Eye (tissue), 1 donor: ENCODE measurements at places on chromosomes 2 and 18.

GRCh38 chr18:57428221-57429150 is 6.7 kb upstream of the ONECUT2 start:
- peak; percentile 69 for DNase-seq

DNA sequence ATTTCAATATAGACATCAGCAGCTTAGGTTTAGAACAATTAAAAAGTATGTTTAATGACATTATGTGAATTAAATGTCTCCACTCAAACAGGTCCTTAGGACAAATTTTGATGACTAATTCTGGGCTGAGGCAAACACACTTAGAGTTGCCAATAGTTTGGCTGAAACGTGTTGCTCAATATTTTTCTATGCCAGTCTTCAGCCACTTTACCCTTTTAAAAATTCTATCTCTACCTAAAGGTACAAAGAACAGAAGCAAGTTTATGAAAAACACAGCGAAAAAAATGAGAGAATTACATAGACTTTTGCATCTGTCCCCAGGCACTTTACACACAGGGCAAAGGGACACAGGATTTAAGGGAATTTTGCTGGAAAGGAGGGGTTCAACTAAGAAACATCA is 4.5 kb downstream of the IDH1 start:
- DNase-seq: no peak

DNA sequence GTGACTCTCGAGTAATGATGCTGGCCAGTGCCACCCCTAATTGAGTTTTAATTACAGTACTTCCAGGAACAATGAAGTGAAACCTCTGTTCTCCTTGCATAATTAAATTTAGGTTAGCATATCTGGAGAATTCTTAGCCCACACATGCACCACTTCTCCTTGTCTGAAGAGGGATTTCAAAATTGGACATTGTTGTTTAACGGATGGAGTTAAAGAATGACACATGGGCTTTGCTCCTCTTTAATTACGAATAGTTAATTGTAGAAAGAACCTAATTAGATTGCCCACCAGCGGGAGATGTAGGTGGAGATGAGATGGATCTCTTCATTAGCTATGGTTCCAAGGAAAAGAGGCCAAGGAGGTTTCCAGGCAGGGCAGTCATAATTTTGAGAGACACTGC is 33.1 kb upstream of the EN1 start:
- no peak for DNase-seq

- no peak for DNase-seq
Measured at GRCh38 chr18:26103579-26103978, 13.2 kb upstream of the SS18 start.

DNA sequence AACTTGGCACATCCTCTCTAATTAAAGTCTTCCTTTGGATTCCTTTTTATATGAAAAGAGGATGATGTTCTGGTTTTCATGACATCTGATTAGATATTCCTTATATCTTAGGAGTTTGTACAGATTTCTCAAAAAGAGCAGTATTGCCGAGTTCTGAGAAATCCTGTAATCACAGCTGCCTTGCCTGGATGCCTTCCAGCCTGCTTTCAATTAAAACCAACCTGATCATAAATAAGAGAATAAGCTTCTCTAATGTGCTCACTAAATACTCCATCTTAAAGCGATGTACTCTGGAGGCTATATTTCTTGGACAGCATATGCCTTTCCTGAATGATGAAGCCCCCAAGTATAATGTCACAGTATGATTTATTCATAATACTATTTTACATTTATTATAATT is 1203.8 kb upstream of the PIK3C3 start:
- no peak for DNase-seq

DNA sequence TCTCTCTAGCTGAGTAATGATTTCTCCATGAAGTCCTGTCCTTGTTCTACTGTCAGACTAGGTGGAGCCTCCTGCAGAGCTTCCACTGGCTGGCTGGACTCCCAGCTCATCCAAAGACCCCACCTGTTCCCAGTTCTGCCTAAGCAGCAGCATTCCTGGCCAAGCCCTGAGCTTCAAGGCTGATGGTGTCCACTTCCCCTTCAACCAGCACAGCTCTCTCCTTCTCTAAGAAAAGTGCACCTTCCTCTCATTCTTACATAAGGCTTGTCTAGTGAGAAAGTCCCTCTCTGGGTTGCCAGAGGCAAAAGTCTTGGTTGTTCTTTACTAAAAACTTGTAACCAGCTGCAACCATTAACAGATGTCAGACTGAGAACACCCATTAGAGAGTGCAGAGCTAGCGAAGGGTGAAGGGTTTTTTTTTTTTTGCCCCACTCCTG is 58.9 kb downstream of the CXCR4 start:
- DNase-seq: peak; percentile 13

GRCh38 chr2:141041281-141041680 is 1089.5 kb downstream of the LRP1B start:
- no peak for DNase-seq

- DNase-seq: no peak
Measured at GRCh38 chr2:226971770-226972169, 135.9 kb downstream of the RHBDD1 start.

DNA sequence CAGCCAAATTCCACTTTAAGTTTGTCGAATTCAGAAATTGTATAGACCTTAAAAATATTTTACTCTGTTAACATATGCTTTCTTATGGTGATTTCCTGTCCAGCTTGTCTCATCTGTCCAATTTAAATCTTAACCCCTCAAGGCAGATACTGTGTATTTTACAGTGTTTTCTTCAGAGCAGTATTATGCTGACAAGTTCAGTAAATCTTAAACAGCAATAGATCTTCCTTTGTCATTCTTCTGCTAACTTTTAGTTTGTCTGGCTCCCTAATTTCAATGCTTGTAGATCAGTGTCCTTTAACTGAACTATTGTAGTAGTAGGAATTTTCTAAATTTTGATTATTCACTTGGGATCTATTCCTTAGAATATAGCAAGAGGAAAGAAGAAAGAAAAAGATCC is 52.8 kb upstream of the MEIS1 start:
- DNase-seq: no peak

DNA sequence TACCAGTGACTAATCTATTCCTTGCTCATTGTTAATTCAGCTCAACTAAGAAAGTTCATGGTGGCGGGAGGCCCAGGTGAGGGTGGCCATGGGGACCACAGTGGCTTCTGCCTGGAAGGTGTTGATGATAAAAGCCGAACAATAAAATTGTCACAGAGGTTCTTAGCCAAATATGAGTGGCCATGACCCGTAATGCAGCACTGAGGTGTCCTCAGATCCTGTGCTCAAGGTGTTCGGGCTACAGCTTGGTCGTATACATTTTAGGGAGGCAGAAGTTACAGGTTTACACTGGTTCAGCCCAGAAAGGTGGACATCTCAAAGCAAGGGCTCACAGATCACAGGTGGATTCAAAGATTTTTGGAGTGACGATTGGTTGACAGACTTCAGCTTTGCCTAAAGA is 98.5 kb upstream of the SNTG2 start:
- DNase-seq: no peak

GRCh38 chr2:162221064-162221463 is 22.2 kb downstream of the FAP start:
- DNase-seq: no peak

DNA sequence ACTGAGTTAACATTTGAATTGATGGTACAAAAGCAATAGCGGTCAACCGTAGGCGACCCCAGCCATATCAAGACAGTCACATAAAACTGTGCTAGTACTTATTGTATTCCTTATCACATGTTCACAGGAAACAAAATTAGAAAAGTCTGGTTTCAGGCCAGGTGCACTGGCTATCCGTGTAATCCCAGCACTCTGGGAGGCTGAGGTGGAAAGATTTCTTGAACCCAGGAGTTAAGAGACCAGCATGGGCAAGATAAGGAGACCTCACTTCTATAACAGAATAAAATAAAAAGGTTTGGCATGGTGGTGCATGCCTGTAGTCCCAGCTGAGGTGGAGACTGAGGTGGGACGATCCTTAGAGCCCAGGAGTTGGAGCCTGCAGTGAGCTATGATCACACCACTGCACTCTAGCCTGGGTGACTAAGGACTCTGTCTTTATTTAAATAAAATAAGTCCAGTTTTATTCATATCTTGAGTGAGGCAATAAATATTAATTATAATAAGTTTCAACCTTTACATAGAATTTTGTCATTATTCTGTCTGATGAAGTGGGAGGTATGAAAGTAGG is 84.1 kb upstream of the RGPD4 start:
- no peak for DNase-seq

GRCh38 chr2:240846873-240847595 is 21.6 kb upstream of the AGXT start:
- DNase-seq: no peak

GRCh38 chr18:45024357-45025088 is 343.8 kb downstream of the SETBP1 start:
- no peak for DNase-seq

- no peak for DNase-seq
Measured at GRCh38 chr2:164065038-164065437, 329.2 kb upstream of the FIGN start.

- no peak for DNase-seq
Measured at GRCh38 chr18:46632401-46633071, 24.5 kb downstream of the LOXHD1 start.

GRCh38 chr2:240196716-240197461 is 56.4 kb upstream of the OTOS start:
- DNase-seq: no peak

DNA sequence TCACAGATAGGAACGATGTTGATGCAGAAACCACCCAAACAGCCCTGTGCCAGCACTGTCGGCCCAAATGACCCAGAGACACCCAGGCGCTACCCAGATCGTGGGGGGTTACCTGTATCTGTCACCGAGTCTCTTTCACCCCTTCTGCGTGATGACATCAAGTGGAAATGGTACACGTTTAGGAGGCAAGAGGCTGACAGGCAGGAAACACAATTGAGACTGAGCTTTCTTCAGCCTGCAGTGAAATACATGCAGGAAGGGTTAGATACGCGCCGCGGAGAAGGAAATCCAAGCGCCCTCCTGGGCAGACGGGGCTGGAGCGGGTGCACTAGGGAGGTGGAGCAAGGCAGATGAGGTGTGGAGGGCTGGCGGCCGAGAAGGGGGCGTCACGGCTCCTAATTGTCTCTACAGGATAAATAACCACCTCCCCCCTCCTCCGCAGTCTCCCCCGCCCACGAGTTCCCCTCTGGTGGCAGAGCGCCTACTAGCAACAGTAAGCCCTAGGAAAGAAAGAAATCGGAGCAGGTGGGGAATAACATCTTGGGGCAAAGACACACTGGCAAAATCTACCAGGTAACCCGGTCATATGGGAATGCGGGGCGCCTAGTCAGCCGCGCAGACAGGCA is at the start of gene RNF152:
RNF152 (minus strand) TSS at position 325 of the 626 bp plus-strand sequence. CDS start 76,544 bp downstream, outside the sequence.
- peak; percentile 78 for DNase-seq

DNA sequence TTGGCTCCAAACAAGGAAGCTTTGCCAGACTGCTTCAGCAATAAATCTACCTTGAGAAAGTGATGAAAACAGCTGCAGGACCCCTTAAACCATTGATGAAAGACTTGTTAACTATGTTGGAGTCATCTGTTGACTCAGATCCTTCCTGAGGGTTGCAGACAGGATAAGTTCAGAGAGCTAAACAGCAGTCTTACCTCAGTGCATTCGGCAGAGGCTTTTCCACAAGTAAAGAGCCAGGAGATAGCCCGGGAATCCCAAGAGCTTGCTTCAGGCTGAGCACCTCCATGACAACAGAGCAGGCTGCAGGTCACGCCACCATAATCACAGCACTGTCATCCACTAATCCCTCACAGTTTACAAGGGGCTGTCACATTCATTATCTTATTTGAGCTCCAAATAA is 23.7 kb downstream of the KIAA2012 start:
- DNase-seq: no peak

DNA sequence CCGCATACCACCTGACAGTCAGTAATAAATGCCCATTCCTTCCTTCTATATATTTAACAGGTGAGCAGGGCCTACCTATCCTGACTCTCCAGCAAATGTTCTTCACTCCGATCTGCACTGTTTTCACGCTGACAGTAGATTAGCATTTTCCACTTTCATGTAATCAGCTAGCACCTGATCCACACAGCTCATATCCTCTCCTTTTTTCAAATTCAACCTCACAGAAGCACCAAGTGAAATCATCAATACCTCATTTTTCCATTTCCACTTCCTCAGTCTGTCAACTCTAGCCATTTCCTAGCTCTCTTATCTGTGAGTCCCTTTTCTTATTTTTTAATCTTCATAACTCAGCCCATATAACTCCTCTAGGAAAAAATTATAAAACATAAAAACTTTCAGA is 402.8 kb downstream of the ZEB2 start:
- no peak for DNase-seq
